Sigmoid colon (tissue), 7 donors: ENCODE measurements at places on chromosomes 11 and 22.

GRCh38 chr11:76773921-76774361 is 9.2 kb upstream of the TSKU start:
- DNase-seq, result no peak

DNA sequence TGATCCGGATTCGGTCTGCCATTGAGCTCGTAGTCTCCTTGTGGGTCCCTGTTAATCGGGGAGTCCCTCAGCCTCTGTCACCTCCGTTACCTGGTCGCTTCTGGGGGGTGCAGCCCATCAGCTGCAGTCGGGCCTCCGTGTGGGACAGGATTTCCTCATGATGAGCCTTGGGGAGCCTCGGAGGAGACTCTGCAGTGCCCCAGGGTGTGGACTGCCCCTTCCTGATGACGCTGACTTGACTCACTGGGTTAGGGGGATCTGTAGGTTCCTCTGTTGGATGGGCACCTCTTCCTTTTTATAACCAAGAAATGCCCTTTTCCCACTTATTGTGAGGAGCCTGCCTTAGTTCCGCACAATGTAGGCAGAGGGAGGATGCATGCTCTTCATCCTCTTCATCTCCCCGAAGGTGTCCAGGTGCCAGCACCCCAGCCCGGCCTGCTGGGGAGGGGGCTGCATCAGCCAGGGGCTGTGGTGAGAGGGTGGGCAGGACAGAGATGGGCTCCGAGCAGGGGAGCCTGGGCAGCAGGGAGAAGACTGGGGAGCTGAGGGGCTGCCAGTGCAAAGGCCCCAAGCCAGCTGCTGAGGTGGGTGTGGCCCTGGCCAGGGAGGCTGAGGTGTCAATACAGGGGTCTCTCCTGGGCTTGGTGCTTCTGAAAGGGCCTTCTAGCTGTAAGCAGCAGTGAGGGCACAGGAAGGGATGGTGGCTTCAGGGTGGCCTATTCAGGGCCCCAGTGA is 13.5 kb upstream of the TTLL8 start:
- DNase-seq, result no peak

DNA sequence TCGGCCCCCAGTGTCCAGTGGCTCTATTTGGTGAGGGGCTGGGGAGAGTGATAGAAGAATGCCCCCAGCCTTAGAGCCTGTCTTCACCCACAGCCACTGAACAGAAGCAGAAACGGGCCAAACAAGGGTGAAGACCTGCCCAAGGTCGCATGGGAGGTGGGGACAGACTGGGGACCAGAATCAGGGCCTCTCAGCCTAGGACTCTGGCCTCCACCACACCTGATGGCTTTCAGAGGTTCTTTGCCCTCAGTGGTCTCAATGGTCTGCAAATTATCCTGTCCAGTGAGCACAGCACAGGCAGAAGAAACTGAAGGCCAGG is 4.5 kb upstream of the MYRF start:
- DNase-seq, result no peak

GRCh38 chr11:5689551-5689983 is at the start of gene TRIM22:
TRIM22 (plus strand) TSS chr11:5689790; CDS start chr11:5696233, 6,443 bp downstream.
- DNase-seq, result no peak

DNA sequence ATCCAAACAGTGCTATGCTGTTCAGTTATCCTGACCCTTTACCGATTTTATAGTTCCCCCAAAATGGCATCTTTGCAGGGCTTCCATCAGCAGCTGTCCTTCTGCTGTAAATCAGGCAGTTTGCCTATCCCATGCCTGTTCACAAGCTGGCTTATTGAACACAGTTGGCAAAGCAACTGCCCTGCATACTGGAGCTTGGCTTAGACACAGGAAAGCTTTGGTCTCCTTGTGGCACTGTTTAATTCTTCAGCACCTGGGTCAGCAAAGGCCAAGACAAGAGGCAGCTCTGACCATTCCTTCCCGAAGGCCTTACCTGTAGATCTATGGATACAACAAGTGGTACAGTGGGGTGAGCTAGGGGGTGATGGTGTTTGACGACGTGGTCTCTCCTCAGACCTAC is 32.2 kb downstream of the TSPAN18 start:
- DNase-seq, result peak; percentile 18

DNA sequence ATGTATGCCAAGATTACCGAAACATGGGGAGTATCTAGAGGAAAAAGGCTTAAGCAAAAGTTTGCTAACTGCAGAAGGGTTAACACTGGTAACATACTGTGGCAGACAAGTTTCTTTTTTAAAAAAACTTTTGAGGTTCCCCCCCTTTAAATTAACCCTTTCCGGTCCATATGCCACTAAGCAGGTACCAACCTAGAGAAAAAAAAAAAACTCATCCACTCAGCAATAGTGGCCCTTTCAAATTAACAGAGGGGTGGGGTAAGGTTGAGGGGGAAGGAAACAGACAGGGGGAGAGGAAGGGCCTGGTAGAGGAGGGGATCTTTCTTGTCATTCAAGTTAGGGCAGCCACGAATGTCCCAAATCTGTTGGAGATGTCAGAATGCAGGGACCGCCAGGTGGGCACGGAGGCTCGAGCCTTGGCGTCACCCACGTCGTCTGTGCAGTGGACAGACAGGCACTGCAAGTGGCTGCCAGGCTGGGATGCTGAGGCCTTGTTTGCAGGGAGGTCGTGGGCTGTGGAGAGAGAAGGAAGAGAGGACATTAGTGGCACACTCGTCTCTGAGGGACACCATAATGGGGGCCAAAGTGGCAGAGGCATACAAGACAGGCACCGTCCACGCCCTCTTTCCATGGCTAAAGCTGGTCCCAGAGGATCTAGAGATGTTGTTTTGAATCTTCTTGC is 50.8 kb downstream of the MN1 start:
- peak; percentile 46 for DNase-seq

DNA sequence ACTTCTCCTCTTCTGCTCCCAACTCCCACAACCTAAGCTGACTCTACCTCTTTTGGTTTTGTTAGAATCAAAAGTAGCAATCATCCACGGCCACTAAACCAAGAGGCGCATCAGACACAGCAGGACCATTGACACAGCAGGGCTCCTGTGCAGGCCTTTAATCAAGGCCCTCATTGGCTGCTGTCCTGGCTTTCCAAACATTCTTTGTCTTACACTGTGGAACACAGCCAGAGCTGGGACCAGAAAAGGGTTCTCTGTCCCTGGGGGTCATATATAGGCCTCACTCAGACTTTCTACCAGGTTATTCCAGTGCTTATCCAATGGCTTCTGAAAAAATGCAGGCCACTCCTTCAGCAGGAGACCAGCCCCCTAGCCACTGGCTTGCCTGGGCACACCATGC is 212.7 kb upstream of the NTM start:
- no peak for DNase-seq

GRCh38 chr22:20885017-20885556 is 26.3 kb downstream of the SNAP29 start:
- no peak for DNase-seq

DNA sequence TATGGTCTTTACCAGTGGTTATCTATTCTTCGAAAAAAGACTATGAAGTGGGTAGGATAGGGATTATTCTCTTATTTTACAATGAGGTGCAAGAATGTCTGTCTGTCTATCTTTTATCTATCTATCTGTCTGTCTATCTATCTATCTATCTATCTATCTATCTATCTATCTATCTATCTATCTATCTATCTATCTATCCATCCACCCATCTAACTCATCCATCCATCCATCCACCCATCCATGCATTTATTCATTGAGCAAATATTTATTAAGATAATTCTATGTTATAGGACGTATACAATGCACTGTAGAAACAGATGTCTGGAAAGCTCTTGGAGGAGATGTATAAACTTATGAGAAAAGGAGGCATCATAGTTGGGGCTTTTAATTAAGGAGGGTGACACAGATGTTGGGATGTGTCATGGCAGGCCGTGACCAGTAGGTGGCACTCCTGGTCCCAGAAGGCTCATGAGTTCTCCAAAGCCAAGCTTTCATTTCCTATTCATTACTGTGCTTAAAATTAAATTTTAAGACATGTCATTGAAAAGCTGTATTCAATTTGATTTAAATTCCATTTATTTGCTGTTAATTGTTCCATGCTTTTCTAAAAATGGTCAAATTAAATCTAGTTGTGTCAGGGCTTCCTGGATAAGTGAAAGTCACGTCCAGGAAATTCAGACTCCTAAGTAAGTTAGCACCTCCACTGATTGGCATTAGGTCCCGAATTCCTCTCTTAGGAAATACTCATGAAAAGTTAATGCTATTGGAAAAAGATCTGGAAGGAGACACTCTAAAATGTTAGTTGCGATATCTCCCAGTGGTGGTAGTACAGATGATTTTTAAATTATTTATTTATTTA is 19.0 kb upstream of the E2F8 start:
- no peak for DNase-seq

GRCh38 chr11:1399386-1400316 is 9.9 kb downstream of the BRSK2 start:
- DNase-seq, result no peak

DNA sequence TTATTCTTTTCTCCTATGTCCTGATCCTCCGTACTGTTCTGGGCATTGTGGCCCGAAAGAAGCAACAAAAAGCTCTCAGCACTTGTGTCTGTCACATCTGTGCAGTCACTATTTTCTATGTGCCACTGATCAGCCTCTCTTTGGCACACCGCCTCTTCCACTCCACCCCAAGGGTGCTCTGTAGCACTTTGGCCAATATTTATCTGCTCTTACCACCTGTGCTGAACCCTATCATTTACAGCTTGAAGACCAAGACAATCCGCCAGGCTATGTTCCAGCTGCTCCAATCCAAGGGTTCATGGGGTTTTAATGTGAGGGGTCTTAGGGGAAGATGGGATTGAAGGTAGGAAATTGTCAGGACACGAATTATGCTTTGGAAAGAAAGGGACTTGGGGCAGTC is 843 bp downstream of the OR51T1 start:
- no peak for DNase-seq

DNA sequence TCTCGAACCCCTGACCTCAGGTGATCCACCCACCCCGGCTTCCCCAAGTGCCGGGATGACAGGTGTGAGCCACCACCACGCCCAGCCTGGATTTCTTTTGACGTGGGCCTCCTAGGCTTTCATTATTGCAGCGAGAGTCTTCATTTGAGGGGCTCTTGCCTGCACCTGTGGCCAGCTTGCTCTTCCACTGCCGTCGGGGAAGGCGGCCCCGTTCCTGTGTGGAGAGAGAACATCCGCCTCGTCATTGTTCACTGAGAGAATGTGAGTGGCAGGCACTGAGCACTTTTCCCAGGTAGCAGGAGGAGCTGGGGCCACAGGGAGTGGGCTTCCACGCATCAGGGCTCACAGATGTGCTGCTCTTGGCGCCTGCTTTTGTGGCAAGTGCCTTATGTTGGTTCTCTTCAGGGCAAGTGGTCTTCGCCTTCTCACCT is 365.0 kb downstream of the TBC1D22A start:
- DNase-seq, result no peak

- DNase-seq, result no peak
Measured at GRCh38 chr11:36360826-36361415, 64.8 kb downstream of the PRR5L start.

GRCh38 chr11:66042996-66043906 is 5.7 kb downstream of the GAL3ST3 start:
- DNase-seq, result no peak

DNA sequence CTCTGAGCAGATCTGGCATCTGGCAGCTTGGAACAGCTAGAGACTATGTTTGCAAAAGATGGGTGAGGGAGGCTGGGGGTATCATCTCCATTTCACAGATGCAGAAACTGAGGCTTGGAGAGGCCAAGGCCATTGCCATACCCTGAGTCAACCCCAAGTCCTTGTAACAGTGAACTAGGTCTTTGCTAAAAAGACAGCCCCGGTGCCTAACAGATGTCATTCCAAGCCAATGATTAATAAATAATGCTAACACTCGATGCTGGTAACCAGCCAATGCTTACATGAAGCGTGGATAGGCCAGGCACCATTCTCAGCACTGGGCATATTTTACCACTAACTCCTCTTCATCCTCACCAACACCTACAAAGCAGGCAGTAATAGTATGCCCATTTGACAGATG is 164.0 kb downstream of the MN1 start:
- DNase-seq, result no peak

GRCh38 chr11:36364551-36365325 is 68.7 kb downstream of the PRR5L start:
- no peak for DNase-seq

DNA sequence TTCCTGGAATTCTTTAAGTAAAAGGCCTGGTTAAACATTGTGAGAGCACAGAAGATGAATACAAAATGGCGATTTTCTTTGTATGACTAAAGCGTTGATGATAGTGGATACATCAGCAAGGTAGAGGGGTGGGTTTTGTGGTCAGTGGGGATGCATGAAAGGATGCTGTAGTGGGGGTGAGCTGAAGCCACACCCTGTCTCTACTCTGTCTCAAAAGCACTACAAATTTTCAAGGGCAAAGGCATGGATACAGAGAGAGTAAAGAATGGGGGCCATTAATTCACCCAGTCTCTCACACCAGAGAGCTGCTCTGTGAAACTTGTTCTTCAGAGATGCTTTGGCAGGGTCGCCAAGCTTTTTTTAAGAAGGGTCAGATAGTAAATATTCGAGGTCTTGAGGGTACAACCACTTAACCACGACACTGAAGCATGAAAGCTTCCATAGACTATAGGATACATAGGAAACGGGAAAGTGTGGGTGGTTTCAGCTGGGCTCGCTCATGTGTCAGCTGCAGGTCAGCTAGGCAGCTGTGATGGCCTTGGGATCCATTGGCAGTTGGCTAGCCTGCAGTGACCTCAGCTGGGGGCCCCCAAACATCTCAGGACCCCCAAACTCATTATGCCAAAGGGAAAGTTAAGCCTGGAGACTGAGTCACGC is 8.3 kb downstream of the TMEM138 start:
- no peak for DNase-seq

- DNase-seq, result no peak
Measured at GRCh38 chr11:30811226-30811755, 225.1 kb upstream of the MPPED2 start.

DNA sequence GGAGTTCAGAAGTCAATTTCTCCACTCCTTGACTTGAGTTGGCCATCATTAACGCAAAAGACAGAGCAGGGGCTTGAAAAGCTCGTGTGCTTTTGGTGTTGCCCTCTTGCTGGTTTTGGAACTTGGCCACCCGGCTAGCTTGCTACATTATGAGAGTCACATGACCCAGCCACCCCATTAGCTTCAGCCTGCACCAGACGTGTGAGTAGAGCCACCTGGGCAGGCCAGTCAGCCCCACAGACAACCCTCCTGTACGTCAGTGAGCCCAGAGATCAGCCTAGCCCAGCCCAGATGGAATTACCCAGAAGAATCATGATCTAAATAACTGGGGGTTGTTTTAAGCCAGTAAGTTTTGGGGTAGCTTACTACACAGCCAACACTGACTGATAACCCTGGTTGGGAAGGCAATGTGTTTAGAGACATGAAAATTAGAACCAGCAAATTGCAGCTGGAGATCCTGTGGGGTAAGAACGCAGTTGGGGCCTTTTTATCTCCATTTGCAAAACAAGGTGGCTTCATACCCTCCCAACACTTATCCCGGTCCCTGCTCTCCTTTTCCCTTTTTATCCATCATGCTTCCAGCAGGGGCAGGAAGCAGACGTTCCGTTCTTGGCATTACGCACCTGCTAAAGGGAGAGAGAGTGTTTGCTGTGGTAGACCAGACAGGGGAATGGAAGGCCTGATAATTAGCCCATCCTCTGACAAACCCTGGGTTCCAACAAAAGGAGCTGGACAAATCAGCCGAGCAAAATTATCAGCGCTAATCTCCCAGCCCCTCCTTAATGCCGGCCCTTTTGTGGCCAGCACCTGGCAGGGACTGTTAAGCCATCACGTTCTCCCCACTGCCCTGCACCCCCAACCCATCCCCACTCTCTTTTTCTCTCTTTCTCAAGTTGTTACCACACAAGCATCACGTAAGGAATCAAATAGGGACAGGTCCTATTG is 548.7 kb upstream of the CADM1 start:
- DNase-seq, result no peak

- DNase-seq, result no peak
Measured at GRCh38 chr11:46364056-46364455, 16.8 kb downstream of the DGKZ start.
